ENCODE measurements at places on chromosomes 1 and 21. TPM values are rescaled to one million over a fixed set of nuclear protein-coding genes. Genes with fewer than 3 reads are reported as not detected.

Gene HSPA13
- 42.4 TPM for total RNA-seq

Gene ADGRL2
- total RNA-seq: 63.3 TPM

Gene CD2
- not detected for total RNA-seq

Gene TDRD5
- not detected for total RNA-seq

Gene ADAMTS5
- total RNA-seq: under 0.01 TPM

Gene CTSS
- 12.9 TPM for total RNA-seq

Gene CYP4Z1
- not detected for total RNA-seq

Gene HPCA
- not detected for total RNA-seq

Gene RGS4
- total RNA-seq: 578 TPM

Gene AMY1B
- not detected for total RNA-seq

Gene SV2A
- total RNA-seq: 1.6 TPM

Gene TAS1R1
- total RNA-seq: not detected

Measured in endothelial cell of coronary artery (primary cell).